Mesothelial cell of epicardium (in vitro differentiated cells): ENCODE measurements at places on chromosomes 6 and 20.

DNA sequence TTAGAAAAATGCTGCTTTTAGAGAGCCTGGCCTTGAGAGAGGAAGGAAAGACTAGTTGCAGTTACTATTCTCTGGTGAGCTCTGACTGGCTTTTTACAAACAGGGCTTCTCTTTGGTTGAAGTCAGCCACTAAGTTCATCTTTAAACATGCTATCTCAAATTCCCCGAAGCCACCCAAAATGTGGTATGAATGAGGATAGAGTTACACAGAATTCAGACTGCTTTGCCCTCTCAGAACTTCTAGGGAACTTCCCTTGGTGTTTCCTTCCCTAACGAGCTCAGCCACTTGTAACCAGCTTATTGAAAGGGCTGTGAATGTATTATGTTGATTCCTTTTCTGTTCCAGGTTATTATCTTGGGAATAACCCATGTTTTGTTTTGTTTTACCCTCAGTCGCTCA, 73.5 kb downstream of the EFHC1 start:
- no peak for DNase-seq

DNA sequence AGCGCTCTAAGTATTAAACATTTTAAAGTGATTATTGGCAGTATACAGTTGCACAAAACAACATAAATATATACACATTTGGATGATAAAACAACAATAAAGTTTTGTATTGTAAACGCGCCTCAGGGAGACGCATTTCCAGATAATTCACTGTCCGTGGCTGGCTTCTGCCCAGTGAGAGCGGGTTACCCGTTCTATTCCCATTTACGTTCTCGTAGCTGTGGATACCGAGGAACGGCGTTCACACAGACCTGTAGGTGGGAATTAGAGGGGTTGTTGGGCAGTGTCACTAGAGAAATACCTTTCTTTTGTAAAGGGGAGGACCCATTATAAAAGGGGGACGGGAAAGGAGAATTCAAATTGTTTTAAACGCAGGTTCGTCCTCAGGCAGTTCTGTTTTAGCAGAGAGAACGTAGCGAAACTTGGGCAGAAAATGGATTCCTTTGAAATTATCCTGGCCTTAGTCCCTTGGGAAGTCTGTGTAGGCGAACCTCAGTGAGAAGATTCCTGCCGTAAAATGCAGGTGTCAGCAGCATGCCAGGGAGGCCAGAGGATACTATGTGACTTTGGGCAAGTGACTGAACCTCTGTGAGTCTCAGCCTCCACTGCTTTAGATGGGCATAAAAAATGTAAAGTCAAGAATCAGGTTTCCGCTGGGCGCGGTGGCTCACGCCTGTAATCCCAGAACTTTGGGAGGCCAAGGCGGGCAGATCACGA, 756 bp downstream of the MTG2 start:
- DNase-seq = no peak

- DNase-seq = no peak
These were observed 15.7 kb upstream of the SSTR4 start for GRCh38 chr20:23019403-23019802.

- DNase-seq = no peak
These were observed 27.8 kb upstream of the LGSN start for GRCh38 chr6:63347599-63347998.

DNA sequence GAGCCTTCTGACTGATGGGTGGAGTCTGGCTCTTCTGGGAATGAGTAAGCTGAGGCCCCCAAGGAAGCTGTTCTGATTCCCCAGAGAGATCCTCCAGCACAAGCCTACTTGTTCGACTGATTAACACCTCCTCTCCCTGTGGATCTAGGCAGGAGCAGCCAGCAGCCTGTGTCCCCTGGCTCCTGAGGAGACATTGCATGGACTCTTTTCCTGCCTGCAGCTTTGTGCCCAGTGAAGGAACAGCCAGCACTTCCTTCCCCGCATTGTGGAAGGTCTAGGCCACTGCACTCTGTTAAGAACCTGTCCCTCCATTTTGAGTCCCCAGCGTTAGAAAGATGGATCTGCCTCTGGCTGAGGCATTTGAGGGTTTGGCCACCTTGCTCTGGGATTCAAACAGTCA, 29.1 kb downstream of the LRFN2 start:
- no peak for DNase-seq

- DNase-seq = no peak
These were observed 35.7 kb downstream of the TGM2 start for GRCh38 chr20:38129248-38129865.
